ENCODE measurements at places on chromosomes 12 and 14.
A peak's percentile ranks its signal among the peaks of the same experiment; 100 is the strongest.

DNA sequence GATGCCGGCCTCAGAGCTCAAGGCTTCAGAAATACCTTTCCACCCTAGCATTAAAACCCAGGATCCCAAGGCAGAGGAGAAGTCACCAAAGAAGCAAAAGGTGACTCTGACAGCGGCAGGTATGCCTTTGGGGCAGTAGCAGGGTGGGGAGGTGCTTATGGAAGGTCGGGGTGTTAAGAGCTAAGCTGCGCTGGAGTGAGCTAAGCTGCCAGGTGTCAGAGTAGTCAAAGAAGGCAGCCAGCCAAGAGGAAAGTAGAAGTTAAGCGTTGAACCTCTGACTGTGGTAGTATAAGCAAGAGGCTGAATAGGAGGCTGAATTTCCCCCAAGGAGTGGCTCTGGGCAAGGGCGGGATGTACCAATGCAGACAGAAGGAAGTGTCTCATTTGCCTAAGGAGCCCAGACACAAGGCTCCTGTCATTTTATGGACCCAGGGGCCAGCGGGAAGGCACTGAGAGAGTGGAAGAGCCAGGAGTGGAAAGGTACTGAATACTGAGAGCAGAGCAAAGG is 29.2 kb downstream of the DYRK4 start:
- DNase-seq, result no peak

- no peak for DNase-seq
Measured at GRCh38 chr14:74848768-74849167, 27.2 kb downstream of the PROX2 start.

- DNase-seq, result no peak
Measured at GRCh38 chr14:92538412-92538985, 24.9 kb downstream of the RIN3 start.

GRCh38 chr12:77314378-77315052 is 249.1 kb upstream of the E2F7 start:
- no peak for DNase-seq

GRCh38 chr14:49505041-49505766 is 81.0 kb downstream of the RPS29 start:
- no peak for DNase-seq

GRCh38 chr12:44930972-44931600 is 55.0 kb upstream of the NELL2 start:
- no peak for DNase-seq

DNA sequence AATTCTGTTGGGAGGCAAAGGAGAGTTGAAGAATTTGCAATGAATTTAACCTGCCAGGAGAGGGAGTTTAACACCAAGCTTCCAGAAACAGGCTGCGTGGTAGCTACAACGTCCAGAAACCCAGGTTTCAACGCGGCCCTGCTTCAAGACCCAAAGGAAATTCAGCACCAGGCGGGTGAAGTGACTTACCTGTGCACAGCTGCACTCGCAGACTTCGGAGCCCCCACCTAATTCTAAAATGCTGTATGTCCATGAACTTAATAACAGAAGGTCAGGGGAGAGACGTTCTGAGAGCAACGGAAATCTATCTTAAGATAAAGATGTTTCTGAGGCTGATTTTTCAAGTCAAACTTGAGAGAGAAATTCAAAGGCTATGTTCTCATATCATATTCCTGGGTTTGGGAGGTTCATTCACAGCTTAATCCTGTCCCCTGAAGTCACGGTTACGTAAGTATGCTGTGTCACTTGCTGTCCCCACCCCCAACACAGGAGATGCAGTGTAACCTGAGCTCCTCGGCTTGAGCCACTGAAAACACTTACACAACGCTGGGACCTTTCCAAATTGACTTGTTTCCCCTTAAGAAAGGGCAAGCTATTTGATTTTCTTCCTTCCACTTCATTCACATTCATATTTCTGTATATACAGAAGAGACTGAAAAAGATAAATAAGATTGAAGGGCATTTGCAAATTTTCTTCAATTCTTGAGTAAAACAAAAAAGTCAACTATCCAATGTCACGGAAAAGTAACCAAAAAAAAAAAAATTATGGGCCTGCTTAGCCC is 22.7 kb downstream of the CLIP1 start:
- DNase-seq, result peak; percentile 23

- no peak for DNase-seq
Measured at GRCh38 chr14:90760591-90761316, 55.5 kb downstream of the TTC7B start.

Data from stimulated activated CD8-positive, alpha-beta memory T cell treated with anti-CD3 and anti-CD28 coated beads, Interleukin-2, amount 100 ng/mL, for 1 hour (primary cell).